Activated T-helper 17 cell treated with anti-CD3 and anti-CD28 coated beads, Interleukin-2, amount 50 U/mL, for 72 hours (primary cell): ENCODE measurements at places on chromosomes 4 and X.

GRCh38 chr4:141757287-141757686 is 120.9 kb downstream of the IL15 start:
- ATAC-seq: no peak

DNA sequence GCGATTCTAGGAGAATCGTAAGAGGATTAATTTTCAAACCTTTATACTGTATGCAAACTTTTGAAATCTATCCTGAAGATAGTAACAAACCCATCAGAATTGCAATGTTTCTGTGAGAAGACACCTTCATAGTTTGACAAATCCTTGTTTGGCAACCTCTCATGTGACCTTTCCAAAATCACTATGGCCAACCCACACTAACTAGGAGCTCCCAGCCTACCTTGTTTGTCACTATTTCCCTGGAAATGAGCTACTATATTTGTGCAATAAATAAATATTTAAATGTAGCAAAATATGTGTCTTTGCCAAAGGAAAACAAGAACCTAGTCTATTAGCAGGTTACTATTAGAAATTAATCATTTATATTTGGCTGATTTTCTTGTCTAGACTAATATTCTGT is 173.7 kb downstream of the PPP1R2C start:
- ATAC-seq: no peak

DNA sequence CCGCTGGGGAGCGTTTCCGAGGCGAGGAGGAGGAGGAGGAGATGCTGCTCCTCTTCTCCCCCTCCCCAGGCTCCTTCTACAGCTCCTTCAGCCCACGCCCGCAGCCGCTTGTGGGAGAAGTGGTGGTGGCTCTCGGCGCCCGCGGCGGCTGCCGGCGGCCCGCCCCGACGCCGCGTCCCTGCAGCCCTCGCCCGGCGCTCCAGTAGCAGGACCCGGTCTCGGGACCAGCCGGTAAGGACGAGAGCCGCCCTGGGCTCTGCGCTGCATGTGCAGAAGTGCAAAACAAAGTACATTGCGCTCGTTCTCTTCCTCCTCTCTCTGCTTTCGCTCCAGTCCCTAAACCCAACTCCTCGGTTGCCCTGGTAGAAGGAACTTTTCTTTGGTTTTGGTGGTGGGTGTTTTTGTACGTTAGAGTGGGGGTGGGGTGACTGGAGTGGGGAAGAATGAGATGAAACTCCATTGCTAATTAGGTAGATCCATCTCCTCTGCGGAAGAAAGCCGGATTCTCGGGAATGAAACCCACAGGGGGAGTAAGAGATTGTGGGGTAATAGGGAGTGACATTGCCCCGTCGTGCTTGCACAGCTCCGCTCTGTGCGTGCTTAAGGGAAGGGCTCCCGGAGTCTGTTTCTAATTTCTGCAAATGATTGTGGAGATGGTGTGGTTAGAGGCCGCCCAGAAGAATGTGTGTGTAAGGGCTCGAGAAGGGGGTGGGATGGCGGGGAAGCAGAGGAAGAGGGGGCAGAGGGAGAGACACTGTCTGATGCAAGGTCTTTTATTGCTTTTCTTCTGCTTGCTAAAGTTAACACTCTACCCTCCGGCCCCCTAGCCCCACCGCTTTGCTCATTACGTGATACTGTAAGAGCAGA is 677 bp downstream of the PTPN13 start:
- ATAC-seq: peak; percentile 37

- ATAC-seq: peak; percentile 52
Measured at GRCh38 chrX:39805022-39805421, 292.7 kb downstream of the BCOR start.

- ATAC-seq: no peak
Measured at GRCh38 chr4:146165221-146165620, 10.3 kb upstream of the LSM6 start.

- peak; percentile 72 for ATAC-seq
Measured at GRCh38 chr4:114040319-114041116, 61.1 kb upstream of the ARSJ start.

- peak; percentile 51 for ATAC-seq
Measured at GRCh38 chr4:127965803-127966175, 583 bp downstream of the ABHD18 start.

- no peak for ATAC-seq
Measured at GRCh38 chr4:69096111-69096656, at the start of gene UGT2B7. Gene UGT2B7, plus strand, starts transcription at chr4:69096474. Its CDS starts 47 bp downstream, at chr4:69096521.

GRCh38 chr4:152613841-152614721 is 65.7 kb downstream of the TMEM154 start:
- ATAC-seq: no peak

- ATAC-seq: no peak
Measured at GRCh38 chrX:96883608-96884007, at the start of gene RPA4. Gene RPA4, plus strand, starts transcription at chrX:96883908. Its CDS starts 403 bp downstream, at chrX:96884311.

GRCh38 chr4:143021384-143021783 is 163.3 kb upstream of the USP38 start:
- ATAC-seq: no peak

- ATAC-seq: no peak
Measured at GRCh38 chr4:61501812-61502211, 301.7 kb downstream of the ADGRL3 start.

DNA sequence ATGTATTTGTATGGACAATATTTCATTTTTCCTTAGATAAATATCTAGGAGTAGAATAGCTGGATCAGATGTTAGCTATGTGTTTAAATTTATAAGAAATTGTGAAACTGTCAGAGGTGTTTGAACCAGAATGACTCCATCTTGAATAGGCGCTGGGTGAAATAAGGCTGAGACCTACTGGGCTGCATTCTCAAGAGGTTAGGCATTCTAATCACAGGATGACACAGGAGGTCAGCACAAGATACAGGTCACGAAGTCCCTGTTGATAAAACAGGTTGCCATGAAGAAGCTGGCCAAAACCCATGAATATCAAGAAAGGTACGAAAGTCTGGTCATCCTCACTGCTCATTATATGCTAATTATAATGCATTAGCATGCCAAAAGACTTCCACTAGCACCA is 36.3 kb upstream of the SPIN4 start:
- ATAC-seq: no peak

DNA sequence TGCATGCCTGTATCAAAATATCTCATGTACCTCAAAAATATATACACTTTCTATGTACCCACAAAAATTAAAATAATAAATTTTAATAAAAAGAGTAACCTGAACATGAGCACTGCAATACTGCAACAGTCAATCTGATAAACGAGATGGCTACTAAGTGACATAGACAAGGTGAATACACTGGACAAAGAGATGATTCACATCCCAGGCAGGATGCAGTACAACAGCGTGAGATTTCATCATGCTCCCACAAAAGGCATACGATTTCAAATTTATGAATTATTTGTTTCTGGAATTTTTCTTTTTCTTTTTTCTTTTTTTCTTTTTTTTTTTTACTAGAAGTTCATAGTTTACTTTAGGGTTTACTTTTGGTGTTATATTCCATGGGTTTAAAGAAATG is 12.2 kb upstream of the FGF16 start:
- no peak for ATAC-seq

GRCh38 chr4:112348488-112349158 is 51.5 kb downstream of the ALPK1 start:
- ATAC-seq: no peak

DNA sequence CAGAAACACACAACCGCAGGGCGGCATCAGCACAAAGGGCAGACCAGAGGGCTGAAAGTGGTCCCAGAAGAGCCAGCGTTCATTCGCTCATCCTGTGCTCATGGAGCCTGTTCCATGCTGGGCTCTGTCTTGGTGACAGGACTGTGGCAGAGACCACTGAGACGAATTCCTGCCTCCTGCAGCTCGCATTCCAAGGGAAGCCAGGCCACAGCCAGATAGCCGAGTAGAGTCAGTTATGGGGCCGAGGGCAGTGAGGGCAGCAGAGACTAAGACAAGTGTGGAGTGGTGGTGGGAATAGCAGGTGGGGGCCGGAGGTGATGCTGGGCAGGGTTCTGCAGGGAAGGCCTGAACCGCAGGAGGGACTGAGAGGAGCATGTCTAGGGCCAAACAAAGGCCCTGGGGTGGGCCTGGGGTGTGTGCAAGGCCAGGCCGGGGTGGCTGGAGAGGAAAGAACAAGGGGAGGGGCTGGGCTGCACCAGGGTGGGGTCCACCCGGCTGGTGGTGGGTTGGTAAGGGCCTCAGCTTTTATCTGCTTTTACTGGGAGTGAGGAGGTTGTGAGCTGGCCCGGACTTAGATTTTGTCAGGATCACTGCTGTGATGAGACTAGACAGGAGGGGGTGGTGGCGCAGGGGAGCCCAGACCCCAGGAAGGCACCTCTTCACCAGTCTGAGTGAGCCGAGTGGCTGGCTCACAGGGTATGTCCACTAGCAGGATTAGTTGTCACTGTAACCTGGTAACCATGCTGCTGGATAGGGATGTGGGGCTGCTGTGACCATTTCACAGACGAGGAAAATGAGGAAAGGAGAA is 6.3 kb downstream of the PSAPL1 start:
- ATAC-seq: no peak

DNA sequence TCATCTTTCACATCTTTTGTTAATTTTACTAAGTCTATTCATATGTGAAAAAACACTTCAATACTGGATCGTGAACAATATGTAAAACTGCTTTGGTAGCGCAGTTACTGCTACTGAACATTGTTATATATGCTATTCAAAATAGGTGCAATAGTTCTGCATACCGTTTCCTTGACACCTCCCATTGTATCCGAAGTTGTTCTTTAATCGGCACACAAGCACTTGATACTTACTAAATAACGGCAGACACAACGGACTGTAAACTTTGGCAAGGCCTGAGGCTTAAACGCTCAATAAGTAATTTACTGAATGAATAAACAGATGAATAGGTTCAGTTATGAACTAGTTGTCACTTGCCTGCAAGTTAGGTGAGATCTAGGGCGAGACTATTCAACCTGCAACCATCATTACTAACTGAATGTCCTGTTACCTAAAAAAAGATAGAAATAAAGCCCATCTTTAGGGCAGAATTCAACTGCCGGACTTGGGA is 620 bp downstream of the ANAPC10 start:
- ATAC-seq: peak; percentile 2

DNA sequence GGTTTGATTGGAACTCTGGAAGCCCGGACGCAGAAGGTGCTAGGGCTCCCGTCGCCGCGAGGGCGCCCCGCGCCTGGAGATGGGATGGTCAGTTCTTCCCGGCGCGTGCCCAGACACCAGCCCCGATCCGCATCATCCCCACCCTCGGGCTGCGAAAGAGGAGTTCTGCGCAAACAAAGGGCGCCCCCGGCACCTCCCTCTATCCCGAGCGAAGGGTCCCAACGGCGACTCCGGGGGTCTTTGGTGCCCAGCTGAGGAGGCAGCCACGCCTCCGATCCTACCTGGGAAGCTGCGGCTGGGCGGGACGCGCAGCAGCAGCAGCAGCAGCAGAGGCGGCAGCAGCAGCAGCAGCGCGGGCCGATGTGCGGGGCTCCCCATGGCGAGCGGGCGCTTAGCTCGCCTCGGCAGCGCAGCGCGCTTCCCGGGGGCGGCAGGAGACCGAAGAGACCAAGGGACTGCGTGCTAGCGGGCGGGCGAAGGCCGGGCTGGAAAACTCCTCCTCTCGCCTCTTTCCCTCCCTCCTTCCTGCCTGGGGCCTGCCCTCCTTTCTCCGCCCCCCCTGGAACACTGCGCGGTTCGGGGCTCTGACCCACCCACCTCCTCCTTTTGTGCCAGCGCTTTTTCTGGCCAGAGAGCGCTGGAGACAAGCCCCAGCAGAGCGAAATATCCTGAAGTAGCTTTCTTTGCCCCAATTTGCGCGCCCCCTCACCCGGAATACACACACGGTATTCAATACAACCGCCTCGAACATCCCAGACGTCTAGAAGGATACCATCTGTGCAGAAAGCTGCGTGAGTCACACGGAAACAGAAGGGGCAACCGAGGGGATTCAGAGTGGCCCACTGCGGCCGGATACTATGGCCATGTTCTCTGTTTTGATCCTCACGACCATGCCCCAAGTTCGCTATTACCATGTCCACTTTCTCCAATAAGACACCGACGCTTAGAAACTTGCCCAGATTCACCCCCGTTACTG is at the start of gene SRPX:
SRPX (minus strand) TSS at position 457 of the 976 bp plus-strand sequence; CDS start at position 378, 79 bp downstream.
- ATAC-seq: no peak

GRCh38 chr4:4474476-4474875 is 67.4 kb downstream of the STX18 start:
- no peak for ATAC-seq

DNA sequence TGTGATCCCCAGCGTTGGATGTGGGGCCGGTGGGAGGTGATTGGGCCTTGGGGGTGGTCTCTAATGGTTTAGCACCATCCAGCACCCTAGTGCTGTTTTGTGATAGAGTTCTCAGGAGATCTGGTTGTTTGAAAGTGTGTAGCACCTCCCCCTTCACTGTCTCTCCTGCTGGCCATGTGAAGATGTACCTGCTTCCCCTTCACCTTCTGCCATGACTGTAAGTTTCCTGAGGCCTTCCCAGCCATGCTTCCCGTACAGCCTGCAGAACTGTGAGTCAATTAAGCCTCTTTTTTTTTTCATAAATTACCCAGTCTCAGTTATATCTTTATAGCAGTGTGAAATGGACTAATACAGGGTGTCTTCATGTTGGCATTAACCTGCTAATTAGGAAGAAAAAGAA is 19.3 kb upstream of the TBC1D14 start:
- ATAC-seq: no peak

DNA sequence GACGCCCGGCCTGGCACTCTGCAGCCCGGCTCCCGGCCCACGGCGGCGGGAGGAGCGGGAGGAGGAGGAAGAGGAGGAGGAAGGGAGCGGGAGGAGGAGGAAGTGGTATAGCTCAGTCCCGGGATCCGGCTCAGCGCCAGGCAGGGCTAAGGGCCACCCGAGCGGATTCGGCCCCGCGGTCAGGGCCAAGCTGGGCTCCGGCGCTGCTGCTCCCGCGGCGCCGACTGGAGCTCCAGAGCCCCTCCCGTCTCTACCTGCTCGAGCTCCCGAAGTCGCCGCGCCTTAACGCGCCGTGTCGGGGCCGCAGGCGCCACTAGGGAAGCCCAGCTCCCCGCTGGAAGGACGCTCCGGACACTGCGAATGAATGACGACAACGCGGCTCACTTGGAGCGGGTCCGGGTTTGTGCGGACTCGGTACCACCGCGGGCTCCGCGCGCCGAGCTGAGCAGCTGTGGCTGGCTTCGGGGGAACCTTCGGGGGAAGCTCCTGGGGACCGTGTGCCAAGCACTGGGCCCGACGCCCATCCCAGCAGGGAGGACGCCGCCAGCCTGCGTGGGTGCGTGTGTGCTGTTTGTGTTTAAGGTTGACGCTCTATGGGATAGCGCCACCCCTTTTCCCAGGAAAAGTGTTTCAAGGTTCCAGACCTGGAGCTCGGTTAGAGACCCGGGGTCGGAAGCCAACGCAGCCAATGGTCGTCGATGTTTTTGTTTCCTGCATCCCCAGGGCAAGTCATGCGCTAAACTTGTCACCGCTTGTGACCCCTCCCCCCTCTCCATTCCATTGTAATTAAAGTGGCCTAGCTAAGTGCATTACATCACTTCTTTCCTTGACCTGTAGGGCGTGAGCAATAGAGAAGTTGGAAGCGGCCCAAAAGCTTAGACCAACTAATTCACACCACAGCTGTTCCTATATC is at the start of gene TBC1D9:
TBC1D9 (minus strand) TSS at position 67 of the 913 bp plus-strand sequence. CDS start 340 bp downstream, outside the sequence.
- ATAC-seq: peak; percentile 38

GRCh38 chr4:94715726-94716125 is 42.0 kb upstream of the BMPR1B start:
- ATAC-seq: no peak

GRCh38 chr4:185054886-185055285 is 36.6 kb downstream of the HELT start:
- ATAC-seq: no peak

GRCh38 chrX:132426695-132427281 is 62.0 kb downstream of the MBNL3 start:
- ATAC-seq: peak; percentile 55
